ENCODE measurements at places on chromosomes 16 and 17.

GRCh38 chr17:76820039-76820438, 48.2 kb upstream of the MGAT5B start:
- peak; percentile 88 for DNase-seq

GRCh38 chr17:27591986-27592385, 39.0 kb upstream of the LGALS9 start:
- no peak for DNase-seq

GRCh38 chr17:69961501-69962145, 113.4 kb upstream of the KCNJ16 start:
- peak; percentile 65 for DNase-seq

DNA sequence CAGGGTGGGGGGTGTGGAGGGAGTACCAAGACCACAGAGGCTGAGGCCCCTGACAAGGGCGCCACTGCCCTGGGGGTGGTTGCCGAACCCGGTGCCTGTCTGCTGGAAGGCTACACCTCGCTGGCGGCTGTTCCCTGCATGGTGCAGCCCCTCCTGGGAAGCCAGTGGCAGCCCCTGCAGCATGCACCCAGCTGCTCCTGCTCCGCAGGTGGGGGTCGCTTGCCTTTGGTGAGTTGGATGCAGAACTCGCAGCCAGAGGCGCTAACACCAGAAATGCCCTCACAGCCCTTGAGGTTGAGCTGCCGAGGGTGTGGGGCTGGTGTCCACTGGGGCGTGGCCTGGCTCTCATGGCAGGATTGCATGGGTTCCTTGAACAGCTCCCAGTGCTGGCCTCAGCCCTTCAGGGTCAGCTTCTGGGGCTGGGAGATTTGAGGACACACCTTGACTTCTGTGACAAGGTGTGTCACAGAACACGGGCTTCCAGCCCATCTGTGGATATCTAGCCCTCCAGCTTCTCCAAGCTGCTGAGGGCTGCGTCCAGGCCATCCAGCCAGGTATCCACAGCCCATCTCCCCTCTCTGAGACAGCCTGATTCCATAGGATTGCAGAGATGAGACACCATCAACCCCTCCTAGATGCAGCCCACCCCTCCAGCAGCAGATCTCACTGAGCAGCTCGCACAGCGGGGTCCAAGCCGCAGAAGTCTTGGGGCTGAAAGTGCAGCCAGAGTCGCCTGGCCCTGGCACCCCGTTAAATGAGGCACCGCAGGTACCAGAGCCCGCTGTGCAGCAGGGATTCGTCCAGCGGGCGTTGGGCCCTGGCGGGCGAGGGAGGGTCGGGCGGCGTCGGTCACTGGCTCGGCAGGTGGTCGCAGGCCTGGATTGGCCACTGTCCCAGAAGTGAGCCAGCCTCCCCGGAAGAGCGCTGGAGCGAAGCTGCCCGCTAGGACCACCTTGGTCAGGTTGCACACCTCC, 586.3 kb downstream of the KCNJ18 start:
- DNase-seq = no peak

- DNase-seq = no peak
These were observed 15.4 kb downstream of the VASN start for GRCh38 chr16:4386951-4387565.

DNA sequence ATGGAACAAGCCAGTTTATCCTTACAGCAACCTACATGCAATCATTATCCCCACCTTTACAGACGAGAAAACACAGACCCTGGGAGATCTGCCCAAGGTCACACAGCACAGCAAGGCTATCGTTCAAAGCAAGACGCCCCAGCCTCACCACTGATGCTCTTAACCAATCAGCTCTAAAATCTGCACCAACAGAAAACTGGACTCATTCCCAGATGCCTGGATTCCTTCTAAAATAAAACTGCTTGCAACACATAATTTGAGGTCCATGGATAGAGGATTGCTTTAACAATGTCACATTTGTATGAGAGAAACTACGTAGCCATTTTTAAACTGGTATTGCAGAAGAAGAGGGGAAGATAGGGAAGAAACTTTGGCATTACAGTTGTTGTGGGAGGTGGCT, 6.8 kb downstream of the COTL1 start:
- DNase-seq = no peak

DNA sequence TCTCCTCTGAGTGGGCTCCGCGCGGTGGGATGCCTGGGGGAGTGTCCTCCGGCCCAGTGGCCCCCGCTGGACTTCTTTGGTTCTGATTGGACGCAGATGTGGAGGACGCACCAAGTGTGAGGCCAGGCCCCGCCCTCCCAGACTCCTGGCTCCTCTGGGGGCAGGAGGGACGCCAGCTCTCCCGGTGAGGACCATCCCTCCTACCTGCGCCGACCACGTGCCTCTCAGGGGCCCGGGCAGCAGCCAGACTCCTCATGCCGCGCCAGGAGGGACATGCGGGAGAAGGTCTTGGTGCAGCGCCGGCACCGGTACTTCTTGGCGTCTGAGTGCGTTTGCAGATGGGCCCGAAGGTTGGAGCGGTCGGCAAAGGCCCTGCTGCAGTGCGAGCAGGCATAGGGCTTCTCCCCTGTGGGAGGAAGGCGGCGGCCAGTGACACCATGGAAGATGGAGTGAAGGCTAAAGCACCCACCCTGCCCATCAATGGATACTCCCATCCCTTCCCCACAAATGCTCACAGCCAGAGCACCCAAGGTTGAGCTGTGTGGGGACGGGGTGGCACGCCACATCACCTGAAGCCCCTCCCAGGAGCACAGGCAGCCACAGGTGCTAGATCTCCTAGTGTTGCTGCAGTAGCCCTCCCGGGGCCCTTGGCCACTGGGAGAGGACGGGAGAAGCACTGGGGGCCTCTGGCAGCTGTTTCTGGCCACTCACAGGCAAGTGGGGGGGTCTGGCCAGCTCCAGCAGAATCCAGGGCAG, 7.9 kb downstream of the SNAI3 start:
- no peak for DNase-seq

Data from NCI-H1105 treated with DMSO at 0.1 percent for 48 hours (cell line).